Brain (organoid and tissue), 16 donors: ENCODE measurements at places on chromosomes 4 and X.

- no peak for DNase-seq
Observed at GRCh38 chr4:110705440-110705782, 82.5 kb upstream of the PITX2 start.

DNA sequence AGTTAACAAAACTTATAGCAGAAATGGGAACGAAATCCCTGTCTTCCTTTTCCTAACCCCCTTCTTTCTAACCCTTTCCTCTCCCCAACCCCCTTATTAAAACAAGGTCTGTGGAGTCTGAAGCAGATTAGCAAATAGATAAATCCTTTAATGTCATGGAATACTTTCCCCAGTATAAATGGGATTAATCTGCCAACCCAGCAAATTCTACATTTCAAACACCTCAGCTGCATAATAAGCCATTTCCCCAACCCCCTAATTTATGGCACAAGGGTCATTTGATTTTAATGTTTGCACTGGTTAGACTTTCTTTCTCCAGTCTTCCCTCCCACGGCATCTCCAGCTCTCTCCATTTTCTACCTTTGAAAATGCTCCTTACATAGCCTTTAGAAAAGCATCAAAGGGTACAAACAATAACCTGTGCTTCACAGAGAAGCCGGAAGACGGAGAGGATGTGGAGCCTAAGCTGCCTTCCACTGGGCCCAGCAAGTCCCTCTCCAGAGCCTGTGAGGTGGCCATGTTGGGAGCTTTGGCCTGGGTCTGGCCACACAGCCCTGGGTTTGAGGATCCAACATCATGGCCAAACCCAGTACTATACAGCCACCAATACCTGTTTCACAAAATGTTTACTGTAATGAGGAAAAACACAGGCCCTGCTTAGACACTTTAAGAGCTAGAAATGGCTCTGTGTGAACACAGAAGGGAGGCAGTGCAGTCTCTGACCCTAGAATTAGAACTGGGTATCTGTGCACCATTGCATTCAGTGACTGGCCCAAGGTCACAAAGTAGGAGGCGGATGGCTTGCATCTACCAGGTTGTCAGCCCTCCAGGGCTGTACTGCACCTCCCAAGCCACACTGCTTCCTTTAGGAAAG is 56.9 kb upstream of the SPRY1 start:
- peak; percentile 64 for DNase-seq

DNA sequence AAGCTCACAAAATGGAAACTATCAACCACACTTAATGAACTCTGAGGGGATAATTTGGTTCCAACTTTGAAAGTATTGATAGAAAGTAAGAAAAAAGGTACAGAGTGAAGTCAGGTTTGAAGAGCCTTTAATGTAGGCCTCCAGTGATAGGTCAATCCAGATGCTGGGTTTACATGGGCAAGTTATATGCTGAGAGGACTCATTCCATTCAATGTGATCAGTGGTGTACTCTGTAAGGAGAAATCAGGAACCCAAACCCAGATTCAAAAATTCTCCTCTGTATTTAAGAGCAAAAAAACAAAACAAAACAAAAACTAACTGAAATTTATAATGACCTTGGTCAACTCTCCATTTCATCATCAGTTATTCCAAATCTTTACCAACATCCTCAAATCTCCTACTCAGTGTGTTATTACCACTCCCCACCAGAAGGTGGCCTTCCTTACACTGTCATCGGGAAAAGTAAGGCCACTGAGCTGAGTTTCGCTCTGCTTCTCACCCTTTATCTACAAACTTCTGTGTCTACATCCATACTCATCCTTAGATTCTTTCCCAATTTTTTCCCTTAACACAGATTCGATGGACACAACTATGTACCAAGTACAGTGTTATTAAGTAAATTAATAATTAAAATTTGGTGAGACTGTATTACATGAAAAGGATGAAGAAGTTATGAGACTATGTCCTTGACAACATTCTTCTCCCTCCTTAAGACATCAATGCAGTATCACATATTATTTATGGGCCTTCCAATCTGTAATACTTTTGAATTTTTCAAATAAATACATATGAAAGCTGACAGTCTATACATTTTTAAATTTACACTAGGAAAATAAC is 88.3 kb downstream of the ZAR1 start:
- DNase-seq: peak; percentile 80

DNA sequence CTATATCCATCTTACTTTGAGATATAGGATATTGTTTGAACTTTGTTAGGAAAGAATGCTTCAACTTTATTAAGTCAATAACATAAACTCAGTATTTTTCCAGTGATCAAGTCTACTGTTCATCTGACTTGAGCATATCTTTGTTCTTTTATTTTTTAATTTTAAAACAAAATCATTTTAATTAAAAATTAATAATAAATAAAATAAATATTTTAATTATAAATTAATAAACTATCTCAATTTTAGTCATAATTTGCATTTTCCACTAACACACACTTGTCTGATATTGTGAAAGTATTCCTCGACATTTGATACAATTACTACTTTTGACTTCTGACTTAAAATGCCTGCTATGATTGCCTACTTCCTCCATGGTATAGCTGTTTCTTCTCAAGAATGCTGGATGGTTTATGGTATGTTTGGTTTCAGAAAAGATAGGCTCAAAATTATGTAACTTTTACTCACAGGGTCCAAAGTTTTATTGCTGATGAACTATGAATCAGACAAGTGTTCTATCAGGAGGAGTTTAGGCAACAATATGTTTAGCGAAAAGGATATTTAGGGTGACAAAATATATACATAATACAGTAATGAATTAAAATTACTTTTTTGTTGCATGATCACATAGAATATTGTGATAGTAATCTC is 1132.3 kb upstream of the PCDH10 start:
- no peak for DNase-seq

DNA sequence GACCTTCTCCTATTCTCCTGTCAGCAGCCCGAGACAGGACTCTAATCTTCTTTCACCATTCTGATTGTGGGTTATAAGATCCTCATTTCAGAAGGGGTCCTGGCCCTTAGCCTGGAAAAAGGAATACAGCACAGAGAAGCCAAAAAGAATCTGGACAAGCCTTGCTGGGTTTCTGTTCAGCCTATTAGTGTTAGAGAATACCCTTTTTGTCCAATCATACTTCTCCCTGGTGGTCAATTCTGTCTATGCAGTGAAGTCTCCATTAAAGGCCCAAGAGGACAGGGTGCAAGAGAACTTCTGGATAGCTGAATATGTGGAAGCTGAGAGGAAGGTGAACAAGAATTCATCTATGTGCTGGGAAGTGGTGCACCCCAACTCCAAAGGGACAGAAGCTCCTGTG is 105.7 kb upstream of the AGA start:
- no peak for DNase-seq

- DNase-seq: peak; percentile 92
Observed at GRCh38 chrX:101617211-101618191, at the start of gene ARMCX6. ARMCX6 (minus strand) TSS chrX:101618000; CDS start chrX:101616620, 1,380 bp downstream.

DNA sequence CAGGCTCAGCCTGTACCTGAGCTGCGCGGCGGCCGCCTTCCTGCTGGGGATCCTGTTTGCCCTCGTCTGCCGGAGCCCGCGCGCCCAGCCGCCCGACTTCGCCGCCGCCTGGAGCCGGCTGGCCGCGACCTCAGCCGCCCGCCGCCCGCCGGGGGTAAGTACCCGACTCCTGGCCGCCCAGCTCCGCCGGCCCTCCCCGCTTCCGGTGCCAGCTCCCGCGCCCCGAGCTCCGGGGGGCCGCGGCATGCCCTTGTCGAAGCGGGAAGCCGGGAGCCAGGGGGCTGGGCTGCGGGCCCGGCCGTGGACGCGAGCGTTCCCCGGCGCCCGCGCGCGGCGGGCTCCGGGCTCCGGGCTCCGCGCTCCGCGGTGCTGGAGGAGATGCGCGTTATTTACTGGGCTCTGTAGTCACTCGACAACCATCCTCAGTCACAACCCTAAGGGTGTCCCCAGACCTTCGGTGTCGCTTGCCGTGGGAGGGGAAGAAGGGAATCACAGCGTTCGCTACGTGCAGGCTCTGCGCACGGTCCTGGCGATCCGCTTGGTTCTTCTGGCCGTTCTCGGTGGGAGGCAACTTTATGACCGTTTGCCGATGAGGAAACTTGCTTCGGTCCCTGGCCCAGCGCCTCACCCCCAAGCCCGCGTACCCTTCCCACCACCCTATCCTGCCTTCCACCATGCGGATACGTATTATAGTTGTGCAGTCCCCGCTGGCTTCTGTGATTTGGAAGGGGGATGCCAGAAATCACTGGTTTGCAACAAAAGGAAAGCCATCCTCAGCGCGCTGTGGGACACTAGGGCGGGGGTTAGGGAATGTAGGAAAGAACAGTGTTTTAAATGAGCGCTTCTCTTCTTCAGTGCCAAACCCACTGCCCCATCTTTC is 944 bp downstream of the SNX25 start:
- peak; percentile 71 for DNase-seq

GRCh38 chr4:26015133-26015651 is 101.2 kb downstream of the SMIM20 start:
- no peak for DNase-seq

- DNase-seq: no peak
Observed at GRCh38 chrX:42524379-42524778, 253.6 kb downstream of the PPP1R2C start.

GRCh38 chrX:111123606-111124179 is 27.7 kb downstream of the PAK3 start:
- no peak for DNase-seq

- no peak for DNase-seq
Observed at GRCh38 chr4:155140889-155141288, 67.5 kb upstream of the NPY2R start.

- DNase-seq: no peak
Observed at GRCh38 chrX:132751063-132751690, 207.3 kb downstream of the HS6ST2 start.

- DNase-seq: no peak
Observed at GRCh38 chr4:80188801-80189458, 8.4 kb upstream of the PRDM8 start.

DNA sequence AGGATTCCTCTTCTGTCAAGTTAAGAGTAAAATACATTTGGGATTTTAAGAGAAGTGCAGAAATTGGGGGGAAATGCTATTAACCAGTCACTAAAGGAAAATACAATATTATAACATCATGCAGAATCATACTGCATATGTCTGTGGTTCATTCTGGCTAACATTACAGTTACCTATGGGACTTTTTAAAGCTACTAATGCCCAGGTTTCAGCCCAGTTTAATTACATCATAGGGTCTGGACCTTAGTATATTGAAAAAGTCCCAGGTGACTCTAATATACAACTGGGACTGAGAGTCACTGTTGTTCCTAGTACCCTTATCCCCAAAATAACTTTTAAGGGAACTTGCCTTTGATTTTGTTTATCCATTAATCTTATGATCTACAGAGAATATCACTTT is 10.0 kb downstream of the ABCE1 start:
- no peak for DNase-seq

- DNase-seq: peak; percentile 82
Observed at GRCh38 chr4:88706574-88706973, 8.9 kb upstream of the NAP1L5 start.

DNA sequence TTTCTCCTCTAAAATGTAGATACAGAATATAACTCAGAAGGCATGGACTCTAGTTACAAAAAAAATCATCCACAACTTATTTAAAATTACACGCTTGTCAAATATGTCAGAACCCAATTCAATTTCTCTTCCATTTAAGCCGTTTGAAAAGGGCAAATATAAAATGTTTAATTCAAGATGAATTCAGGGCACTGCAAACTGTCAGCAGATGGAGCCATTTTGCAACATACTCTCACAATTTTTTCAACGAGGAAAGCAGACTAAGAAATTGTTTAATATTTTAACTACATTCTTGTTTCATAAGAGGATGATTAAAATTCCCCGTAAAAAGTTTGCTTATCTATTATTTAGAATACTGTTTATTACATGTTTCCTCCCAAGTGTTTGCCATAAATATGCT is 321.3 kb upstream of the CPXCR1 start:
- DNase-seq: peak; percentile 34

- no peak for DNase-seq
Observed at GRCh38 chrX:72158773-72159172, 22.8 kb upstream of the PIN4 start.

GRCh38 chr4:181150191-181150590 is 1093.0 kb upstream of the TENM3 start:
- DNase-seq: peak; percentile 68

DNA sequence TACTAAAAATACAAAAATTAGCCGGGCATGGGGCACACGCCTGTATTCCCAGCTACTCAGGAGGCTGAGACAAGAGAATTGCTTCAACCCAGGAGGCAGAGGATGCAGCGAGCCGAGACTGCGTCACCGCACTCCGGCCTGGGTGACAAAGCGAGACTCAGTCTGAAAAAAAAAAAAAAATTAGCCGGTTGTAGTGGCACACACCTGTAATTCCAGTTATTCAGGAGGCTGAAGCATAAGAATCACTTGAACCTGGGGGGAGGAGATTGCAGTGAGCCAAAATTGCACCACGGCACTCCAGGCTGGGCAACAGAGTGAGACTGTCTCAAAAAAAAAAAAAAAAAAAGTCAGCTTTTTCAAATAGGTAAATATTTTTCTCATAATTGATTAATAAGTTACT is 71.9 kb downstream of the WDFY3 start:
- DNase-seq: no peak

- peak; percentile 80 for DNase-seq
Observed at GRCh38 chr4:7903791-7904516, 35.7 kb downstream of the AFAP1 start.

GRCh38 chrX:108122748-108123147 is 31.2 kb downstream of the ATG4A start:
- DNase-seq: no peak

DNA sequence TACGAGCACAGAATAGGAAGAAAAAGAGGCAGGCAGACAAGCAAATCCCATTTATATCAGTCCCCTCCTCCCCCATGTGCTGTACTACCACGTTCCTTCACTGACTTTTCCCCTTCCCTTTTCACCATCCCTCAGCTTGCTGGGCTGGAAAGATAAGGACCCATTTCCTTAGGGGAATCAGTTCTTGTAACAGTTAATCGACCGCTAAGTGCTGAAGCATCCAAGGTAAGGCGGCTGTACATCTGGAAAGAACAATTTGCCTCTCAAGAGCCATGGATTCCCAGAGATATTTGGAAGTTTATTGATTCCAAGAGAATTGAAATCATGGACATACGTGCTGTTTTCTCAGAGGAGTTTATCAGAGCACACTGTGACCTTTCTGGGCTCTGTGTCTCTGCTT is 1688.0 kb downstream of the STIM2 start:
- DNase-seq: no peak

DNA sequence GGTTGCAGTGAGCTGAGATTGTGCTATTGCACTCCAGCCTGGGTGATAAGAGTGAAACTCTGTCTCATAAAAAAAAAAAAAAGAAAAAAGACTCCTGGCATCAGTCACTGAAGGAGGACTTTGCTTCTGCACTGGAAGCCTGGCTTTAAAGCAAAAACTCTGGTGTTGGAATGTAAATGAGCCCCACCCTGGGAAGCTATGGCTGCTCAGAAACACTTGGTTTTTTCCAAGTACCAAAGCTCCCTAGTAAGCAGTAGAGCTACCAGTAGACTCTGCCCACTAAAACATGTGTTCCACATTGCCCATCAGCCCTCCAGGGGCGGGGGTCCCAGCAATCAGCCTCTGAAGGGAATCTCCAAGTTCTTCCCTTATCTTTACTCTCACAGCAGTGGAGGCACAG is 154.4 kb downstream of the SHROOM3 start:
- no peak for DNase-seq

GRCh38 chr4:156677131-156677531 is 294.5 kb downstream of the PDGFC start:
- no peak for DNase-seq

- no peak for DNase-seq
Observed at GRCh38 chrX:53421772-53422085, 725 bp downstream of the SMC1A start.

GRCh38 chr4:6222761-6223292 is 22.5 kb upstream of the JAKMIP1 start:
- DNase-seq: peak; percentile 79
